ENCODE measurements at places on chromosomes 3 and 15. TPM values are rescaled to one million over a fixed set of nuclear protein-coding genes. Genes with fewer than 3 reads are reported as not detected.

CYP19A1 gene
- total RNA-seq, result 0.30 TPM

TUSC7 gene
- not detected for total RNA-seq

NMNAT3 gene
- total RNA-seq, result 0.23 TPM

FGF12 gene
- not detected for total RNA-seq

ANKRD34C gene
- not detected for total RNA-seq

AP3B2 gene
- total RNA-seq, result under 0.01 TPM

PTPRG gene
- total RNA-seq, result 50.7 TPM

CHST13 gene
- not detected for total RNA-seq

TMEM207 gene
- not detected for total RNA-seq

FBLN2 gene
- 587 TPM for total RNA-seq

CTXND1 gene
- not detected for total RNA-seq

KNG1 gene
- not detected for total RNA-seq

CYP1A2 gene
- total RNA-seq, result not detected

SLC35G2 gene
- 2.8 TPM for total RNA-seq

GPR27 gene
- 0.08 TPM for total RNA-seq

SST gene
- not detected for total RNA-seq

SNX4 gene
- 27.4 TPM for total RNA-seq

SRPRB gene
- total RNA-seq, result 52.4 TPM

EOMES gene
- not detected for total RNA-seq

MAGEL2 gene
- under 0.01 TPM for total RNA-seq

AGBL1 gene
- not detected for total RNA-seq

INSYN1 gene
- 0.45 TPM for total RNA-seq

FSTL1 gene
- total RNA-seq, result 822 TPM

DUOXA2 gene
- total RNA-seq, result not detected

PLAAT1 gene
- total RNA-seq, result not detected

MPI gene
- 62.5 TPM for total RNA-seq

GPR149 gene
- total RNA-seq, result not detected

GABRG3 gene
- not detected for total RNA-seq

COL8A1 gene
- 7.8 TPM for total RNA-seq

TRANK1 gene
- 24.7 TPM for total RNA-seq

IL17RB gene
- 0.35 TPM for total RNA-seq

DUSP7 gene
- 8.2 TPM for total RNA-seq

LRTM1 gene
- total RNA-seq, result not detected

GP9 gene
- not detected for total RNA-seq

C3orf85 gene
- total RNA-seq, result not detected

B3GALNT1 gene
- 8.2 TPM for total RNA-seq

TMEM108 gene
- 0.12 TPM for total RNA-seq

CCR8 gene
- not detected for total RNA-seq

MAN2C1 gene
- total RNA-seq, result 81.8 TPM

Measured in smooth muscle cell of the coronary artery (primary cell).